Brain microvascular endothelial cell (primary cell): ENCODE measurements at places on chromosomes 4 and X.
A peak's percentile ranks its signal among the peaks of the same experiment; 100 is the strongest.

GRCh38 chr4:88091378-88091777, 67.1 kb downstream of the ABCG2 start:
- no peak for DNase-seq

DNA sequence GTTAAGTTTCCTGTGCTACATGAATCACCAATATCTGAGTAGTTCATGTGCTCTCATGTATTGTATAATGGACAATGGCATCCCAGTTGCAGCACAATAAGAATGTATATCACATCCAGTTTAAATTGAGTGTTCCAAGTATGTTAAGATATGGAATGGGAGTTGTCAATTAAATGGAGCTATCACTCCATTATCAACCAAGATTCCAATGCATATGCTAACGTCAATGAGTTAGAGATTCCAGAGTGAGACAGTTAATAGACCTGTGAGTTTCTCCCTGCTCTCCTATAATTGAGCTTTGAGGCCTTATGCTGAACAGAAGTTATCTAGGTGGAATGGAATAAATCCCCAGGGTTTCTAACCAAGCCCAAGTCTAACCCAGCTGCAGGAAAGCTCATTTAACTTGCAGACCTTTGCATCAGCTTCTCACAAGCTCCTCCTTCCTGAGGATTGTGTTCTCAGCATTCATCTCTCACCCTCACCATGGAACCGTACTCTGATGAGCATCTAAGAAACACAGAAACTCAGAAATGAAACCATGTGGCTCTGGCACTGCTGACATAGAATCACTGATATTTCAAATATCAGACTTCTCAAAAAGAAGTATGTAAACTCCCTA, 84.8 kb downstream of the TIGD2 start:
- no peak for DNase-seq

DNA sequence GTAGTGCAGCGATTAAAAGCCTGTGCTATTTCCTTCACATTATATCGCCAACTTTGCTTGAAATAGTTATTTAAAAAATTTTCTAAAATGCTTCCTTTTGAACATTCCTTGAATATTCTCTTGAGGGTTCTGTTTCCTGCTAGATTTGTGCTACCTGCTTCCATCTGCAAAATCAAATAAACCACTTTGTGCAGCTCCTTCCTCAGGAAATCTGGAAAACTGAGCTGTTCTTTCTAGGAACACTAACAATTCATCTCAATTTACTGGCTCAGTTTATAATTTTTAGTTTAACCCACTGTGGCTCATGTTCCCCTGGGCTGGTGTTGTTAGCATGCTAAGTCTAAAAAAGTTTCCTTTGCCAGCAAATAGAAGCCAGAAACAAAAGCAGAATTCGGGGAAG, 88.1 kb upstream of the LCORL start:
- no peak for DNase-seq

DNA sequence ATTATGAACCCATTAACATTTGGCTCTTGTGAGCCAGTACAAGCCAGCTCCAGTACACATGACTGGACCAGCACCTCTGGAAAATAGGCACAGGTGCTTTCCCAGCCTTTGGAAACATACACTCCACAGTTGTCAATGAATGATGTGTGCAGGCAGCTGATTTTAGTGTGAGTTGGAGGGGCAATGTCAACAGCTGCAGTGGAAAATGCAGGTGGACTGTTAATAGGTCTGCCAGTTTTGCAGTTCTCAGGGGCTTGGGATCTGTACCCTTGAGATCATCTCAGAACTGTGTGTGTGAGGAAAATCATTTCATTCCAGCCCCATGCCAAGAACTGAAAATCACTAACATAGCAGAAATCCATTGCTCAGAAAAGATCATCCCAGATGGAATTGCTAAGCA, 81.7 kb upstream of the CHRDL1 start:
- DNase-seq, result no peak

DNA sequence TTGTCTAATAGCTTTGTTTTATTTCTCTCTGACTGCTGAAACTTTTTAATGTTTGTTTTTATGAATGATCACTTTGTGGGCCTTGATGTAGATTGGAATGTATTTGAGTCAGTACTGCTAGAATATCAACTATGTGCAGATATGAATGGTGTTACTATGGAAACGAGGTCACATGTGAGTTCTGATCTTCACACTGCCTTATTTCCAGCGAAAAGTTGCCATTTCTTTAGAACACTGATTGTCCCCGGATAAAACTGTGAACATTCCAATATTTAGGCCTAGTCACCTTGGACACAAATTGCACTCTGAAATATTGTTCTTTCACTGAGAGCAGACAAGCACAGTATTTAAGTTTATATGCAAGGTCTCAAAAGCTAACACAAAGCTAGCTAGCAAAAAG, 27.2 kb upstream of the MAGED1 start:
- peak; percentile 36 for DNase-seq

GRCh38 chrX:39907964-39908661, 189.6 kb downstream of the BCOR start:
- peak; percentile 90 for DNase-seq
